Spleen (tissue), 13 donors: ENCODE measurements at places on chromosomes 7 and 10. TPM values are rescaled to one million over a fixed set of nuclear protein-coding genes. Genes with fewer than 3 reads are reported as not detected.
A peak's percentile ranks its signal among the peaks of the same experiment; 100 is the strongest.

DNA sequence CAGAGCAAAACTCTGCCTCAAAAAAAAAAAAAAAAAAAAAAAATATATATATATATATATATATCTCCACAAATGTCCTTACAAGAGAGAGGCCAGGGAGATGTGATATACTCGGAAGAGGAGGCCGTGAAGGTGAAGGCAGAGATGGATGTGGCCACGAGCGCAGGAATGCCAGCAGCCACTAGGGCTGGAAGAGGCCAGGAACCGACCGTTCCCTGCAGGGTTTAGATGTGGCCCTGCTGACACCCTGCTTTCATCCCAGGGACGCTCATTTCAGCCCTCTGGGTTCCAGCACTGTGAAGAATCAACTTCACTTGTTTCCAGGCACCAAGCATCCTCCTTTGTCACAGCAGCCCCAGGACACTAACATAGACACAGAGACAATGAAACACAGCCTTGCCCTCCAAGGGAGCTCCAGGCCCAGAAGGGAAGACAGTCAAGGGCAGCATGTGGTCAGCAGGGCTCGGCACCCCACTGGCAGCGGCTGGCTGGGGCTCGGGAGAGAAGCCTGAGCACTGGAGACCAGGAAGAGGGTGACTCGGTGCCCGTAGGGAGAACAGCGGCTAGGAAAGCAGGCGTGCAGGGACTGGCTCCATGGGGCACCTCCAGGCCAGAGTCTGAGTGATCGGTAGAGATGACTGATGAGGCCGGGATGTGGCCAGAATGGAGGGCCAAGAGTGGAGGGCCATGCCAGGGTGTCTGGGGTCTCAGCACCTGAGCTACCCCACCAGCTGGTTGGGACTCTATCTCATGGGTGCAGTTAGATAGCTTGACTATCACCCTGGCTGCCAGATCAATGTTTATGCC lies 7.6 kb downstream of the WDR86 start:
- DNase-seq = peak; percentile 74

SLC26A5 gene
- total RNA-seq = 0.52 TPM

CNPY1 gene
- total RNA-seq = not detected

GRCh38 chr7:109751241-109751640 lies 1181.6 kb downstream of the DNAJB9 start:
- DNase-seq = no peak
